ENCODE measurements at places on chromosomes 12 and 14.

- DNase-seq: no peak
Observed at GRCh38 chr12:10562306-10562933, 51.0 kb downstream of the MAGOHB start.

- DNase-seq: no peak
Observed at GRCh38 chr14:99229654-99230207, 42.3 kb downstream of the BCL11B start.

DNA sequence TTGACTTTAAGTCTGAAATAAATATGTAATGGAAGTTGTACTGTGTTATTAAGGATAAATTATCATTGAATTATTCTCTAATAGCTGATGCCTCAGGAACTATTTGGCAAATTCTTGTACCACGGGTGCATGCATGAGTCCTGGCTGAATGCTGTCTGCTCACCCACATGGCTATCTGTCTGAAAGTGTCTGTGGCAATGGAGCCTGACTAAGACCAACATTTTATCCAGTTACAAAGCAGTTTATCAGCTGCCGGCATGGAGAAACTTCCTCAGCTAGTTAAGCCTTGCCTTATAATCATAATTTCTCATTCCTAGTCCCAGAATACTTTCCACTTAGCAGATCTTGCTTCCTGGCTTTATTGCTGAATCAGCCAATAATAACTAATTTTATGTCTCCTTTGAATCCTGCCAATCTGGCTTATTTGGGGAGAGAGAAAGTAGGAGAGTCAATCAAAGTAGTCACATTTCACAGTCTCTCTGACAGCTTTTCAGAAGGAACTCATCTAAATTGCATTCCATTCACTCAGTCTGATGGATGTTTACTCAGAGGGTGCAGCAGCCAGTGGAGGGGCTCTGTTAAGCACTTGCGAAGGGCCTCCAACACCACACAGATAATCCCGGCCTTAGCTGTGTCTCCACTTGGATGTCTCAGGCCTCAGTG, 280.6 kb upstream of the CLEC14A start:
- DNase-seq: no peak

GRCh38 chr14:79298373-79298772, 912.9 kb downstream of the DIO2 start:
- no peak for DNase-seq

GRCh38 chr14:24369907-24370687, 2.1 kb downstream of the NFATC4 start:
- no peak for DNase-seq

DNA sequence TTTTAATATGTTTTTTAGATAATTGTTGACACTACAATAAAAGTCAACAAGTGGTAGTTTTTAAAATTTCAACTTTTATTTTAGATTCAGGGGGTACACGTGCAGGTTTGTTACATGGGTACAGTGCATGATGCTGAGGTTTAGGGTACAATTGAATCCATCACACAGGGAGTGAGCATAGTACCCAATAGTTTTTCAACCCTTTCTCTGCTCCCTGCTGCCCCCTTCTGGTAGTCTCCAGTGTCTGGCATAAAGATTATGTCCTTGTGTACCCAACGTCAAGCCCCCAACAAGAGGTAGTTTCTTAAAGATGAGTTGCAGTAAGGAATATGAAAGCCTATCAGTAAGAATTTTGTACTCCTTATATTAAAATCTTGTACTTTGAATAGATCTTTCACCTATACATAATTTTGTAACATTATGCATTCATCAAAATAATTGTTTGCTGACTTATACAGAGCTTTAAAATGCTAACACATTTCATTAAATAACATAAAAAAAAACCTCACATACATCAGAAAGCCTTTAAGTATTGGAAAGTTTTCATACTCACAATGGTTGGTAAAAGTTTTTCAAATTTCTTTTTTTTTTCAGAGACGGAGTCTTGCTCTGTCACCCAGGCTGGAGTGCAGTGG, 5.4 kb upstream of the RALGAPA1 start:
- DNase-seq: peak; percentile 58

GRCh38 chr12:131242741-131243496, 289.2 kb downstream of the ADGRD1 start:
- no peak for DNase-seq

- peak; percentile 21 for DNase-seq
Observed at GRCh38 chr12:46458500-46459102, 86.0 kb upstream of the SLC38A2 start.

- no peak for DNase-seq
Observed at GRCh38 chr14:52801014-52801712, 9.8 kb upstream of the GNPNAT1 start.

DNA sequence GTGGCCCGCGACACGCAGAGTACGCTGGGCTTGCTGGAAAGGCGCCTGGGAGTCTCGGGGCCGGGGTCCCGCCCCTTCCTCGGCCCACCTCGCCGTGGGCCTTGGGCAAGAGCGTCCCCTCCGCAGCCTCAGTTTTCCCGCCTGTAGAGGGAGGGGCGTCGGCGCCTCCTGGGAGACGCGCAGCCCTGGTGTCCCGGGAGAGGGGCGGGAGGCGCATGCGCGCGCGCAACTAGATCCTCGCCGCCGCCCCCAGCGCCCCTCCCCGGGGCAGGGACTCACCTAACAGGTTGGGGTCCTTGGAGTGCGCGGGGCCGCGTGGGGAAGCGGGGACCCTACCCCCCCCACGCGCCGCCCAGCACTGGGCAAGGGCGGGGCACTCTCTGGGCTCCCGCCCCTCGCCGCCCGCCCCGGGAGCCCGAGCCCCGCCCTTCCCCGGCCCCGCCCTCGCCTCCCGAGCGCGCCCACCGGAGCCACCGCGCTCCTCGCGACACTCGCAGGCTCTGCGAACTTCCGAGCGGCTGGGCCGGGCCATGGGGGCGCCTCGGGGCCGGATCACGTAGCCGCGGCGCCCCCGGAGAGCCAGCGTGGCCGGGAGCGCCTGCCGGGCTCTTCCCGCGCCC, at the start of gene KIF26A:
KIF26A (plus strand) TSS at position 490 of the 620 bp plus-strand sequence. CDS start 136 bp downstream, outside the sequence.
- no peak for DNase-seq

- no peak for DNase-seq
Observed at GRCh38 chr12:119444462-119445044, 110.0 kb downstream of the CCDC60 start.

DNA sequence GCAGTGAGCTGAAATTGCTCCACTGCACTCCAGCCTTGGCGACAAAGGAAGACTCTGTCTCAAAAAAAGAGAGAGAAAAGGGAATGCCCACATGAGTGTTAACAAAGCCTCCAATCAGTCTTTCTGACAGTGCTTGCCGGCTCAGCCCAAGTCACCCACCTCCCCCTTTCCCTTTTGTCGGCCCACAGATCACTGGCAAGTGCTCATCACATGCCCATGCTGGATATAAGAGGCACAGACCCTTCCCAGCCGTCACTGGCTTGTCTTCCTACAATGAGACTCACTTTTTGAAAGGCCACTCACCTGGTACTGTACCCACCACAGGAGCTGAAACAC, 70.8 kb downstream of the CCDC88C start:
- DNase-seq: no peak

DNA sequence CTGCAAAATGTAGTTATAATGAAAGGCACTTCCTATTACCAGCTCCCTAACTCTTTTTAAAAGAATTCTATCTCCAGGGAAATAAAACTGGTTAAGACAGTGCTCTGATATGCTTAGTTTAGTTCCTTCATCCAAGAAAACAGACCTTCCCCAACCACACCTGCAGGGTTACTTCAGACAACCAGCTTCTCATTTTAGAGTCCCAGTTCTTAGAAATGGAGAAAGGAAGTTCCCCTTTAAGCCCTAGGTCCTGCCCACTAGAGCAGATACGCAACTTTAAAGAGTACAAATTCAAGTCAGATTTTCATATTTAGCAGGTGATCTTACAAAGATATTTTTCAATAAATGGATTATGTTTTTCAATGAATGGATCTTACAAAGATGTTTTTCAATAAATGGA, 4.4 kb upstream of the WSB2 start:
- DNase-seq: no peak

DNA sequence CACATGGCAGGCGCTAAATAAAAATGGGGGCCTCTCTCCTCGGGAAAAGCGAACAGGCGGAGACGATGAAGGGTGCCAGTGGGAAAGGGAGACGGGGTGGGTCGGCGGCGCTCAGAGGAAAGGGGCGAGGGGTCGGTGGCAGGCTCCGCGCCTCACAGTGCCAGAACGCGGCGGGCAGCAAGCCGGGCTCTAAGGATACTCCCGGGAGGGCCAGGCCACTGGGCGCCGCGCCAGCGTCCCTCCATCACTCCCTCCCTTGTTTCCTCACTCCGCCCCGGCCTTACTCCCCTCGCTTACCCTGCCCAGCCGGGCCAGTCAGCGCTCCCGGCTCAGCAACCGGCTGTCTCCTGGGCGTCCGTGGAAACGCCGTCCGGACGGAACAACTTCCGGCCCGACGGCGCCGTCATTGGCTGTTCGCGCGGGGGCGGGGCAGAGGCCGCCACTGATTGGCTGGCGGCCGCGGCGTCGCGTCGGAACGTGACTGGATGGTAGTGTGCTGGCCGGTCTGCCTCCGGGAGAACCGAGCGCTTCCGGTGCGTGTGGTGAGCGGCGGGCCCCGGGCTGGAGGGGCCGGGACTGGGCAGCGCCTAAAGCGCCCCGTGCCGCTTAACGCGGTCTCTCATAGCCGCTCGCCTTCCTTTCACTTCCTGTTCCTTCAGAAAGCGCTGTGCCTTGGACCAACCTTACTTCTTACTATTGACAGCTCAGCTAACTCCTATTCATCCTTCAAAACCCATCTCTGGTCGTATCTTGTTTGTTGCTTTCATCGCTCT, 53.0 kb downstream of the SLC25A47 start:
- peak; percentile 89 for DNase-seq

GRCh38 chr14:81164167-81164774, 56.5 kb downstream of the GTF2A1 start:
- peak; percentile 2 for DNase-seq

- no peak for DNase-seq
Observed at GRCh38 chr12:10358969-10359368, 30.9 kb downstream of the KLRK1 start.

- DNase-seq: no peak
Observed at GRCh38 chr14:33866425-33867088, 84.3 kb downstream of the EGLN3 start.

DNA sequence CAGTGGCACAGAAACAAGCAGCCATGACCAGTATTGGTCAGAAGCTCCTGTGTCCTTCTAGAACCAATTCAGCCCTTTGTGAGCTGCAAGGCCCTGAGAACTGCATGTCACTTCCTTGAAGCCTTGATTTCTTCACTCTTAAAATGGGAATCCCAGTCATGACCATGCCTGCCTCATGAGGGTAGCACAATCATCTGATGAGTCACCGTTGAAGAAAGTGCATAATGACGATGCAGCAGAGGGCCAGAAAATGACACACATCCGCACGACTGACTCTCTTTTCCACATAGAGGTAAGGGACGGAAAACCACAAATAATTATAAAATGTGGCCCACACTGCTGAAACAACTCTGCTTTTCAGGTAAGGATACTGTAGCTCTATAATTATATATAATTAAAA, 777.4 kb downstream of the BCL11B start:
- no peak for DNase-seq

DNA sequence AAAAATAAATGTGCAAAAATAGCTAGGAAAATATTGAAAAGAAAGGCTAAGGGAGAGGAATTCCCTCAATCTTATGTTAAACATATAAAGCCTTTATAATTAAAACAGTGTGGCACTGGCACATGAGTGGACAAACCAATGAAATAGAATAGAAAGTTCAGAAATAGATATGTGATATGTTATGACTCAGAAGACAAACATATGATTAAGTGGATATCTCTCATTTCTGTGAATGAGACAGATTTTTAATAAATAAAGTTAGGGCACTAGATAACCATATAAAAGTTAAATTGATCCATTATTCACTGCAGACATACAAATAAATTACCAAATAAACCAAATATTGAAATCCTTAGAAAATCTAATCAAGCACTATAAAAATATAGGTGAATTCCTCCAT, 73.0 kb downstream of the ALG10B start:
- no peak for DNase-seq

GRCh38 chr14:73428353-73428824, 30.0 kb downstream of the NUMB start:
- no peak for DNase-seq
